ENCODE measurements at places on chromosomes 6 and 20.

GRCh38 chr20:36582821-36583220 is 9.4 kb downstream of the TGIF2 start:
- no peak for DNase-seq

GRCh38 chr6:167872538-167873210 is 46.0 kb downstream of the AFDN start:
- DNase-seq, result no peak

DNA sequence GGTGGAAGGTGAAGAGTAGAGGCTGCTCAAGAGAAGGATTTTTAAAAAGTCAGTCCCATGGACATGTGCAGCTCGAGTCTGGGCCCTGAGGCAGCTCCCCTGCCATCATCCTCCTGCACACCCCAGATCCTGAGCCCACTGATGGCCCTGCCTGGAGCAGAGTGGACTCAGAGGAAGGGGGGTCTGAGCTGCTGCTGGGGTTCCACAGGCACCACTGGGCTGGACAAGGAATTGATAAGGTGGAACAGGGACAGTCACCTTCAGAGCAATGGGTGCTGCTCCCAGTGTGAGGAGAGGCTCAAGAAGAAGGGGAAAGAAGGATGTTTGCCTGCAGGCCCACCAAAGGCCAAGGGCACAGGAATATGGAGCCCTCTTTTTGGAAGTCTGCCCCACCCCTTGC is 6.2 kb downstream of the ULBP2 start:
- no peak for DNase-seq

- peak; percentile 37 for DNase-seq
These were observed 83.1 kb downstream of the PTCHD4 start for GRCh38 chr6:48027704-48028435.

GRCh38 chr6:137968455-137968804 is 101.4 kb downstream of the TNFAIP3 start:
- DNase-seq, result no peak

DNA sequence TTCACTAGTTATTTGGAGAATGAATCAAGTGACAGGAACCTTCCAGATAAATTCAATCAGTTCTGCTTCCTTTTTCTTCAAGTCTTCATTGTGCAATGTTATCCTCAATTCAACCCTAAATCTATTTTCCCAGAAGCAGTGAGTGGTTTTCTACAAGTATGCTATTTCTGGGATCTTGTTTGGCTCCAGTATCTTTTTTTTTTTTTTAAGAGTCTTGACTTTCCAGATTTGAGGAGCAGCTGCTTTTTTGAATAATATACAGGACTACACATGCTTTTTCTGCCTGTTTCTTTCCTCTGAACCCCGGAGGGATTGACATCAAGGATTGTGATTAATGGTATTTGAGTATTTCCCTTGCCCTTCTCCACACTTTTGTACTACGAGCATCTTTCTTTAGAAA is 339.2 kb upstream of the JAG1 start:
- no peak for DNase-seq

DNA sequence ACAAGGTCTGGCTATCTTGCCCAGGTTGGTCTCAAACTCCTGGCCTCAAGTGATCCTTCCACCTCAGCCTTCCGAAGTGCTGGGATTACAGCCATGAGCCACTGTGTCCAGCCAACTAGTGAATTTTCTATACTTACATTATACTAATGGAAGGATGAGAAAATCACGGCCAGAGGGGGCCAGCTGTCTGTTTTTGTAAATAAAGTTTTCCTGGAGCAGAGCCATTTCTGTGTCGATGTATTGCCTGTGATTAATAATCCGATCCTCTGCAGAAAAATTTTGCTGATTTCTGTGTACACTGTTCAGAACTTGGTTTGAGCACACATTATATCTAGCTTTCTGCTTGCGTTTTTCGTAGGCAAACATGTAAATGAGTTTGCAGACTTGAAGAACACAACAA is 28.8 kb downstream of the PTPRT start:
- no peak for DNase-seq

- no peak for DNase-seq
These were observed 9.3 kb upstream of the NQO2 start for GRCh38 chr6:2990248-2990931.

GRCh38 chr20:48823476-48823875 is 4.3 kb downstream of the PREX1 start:
- DNase-seq, result no peak

- no peak for DNase-seq
These were observed 25.0 kb downstream of the MAP1LC3A start for GRCh38 chr20:34583544-34583943.

GRCh38 chr6:87756858-87757257 is 54.8 kb upstream of the AKIRIN2 start:
- DNase-seq, result peak; percentile 77

- DNase-seq, result no peak
These were observed 12.5 kb upstream of the STX16 start for GRCh38 chr20:58638467-58639181.

DNA sequence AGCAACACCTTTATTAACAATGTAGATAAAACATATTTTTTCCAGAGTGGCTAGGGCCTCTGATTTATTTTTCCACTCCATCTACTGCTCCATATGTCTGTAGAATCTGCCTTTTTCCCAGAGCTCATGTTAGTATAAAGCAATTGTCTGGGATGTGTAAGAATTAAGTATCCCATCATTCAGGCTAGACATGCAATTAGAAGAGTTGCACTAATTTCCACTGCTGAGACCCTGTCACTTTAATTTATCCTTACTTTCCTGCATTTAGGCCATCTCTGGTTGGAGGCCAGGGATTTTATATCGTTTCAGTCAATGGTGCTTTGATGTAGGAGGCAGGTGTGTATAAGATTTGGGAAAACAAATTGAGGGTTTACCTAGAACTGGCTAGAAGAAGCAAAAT is 286.1 kb upstream of the POU3F2 start:
- no peak for DNase-seq

- no peak for DNase-seq
These were observed 113.2 kb downstream of the CARMIL1 start for GRCh38 chr6:25392372-25392771.

- DNase-seq, result no peak
These were observed 30.5 kb downstream of the CNR1 start for GRCh38 chr6:88135578-88136114.

DNA sequence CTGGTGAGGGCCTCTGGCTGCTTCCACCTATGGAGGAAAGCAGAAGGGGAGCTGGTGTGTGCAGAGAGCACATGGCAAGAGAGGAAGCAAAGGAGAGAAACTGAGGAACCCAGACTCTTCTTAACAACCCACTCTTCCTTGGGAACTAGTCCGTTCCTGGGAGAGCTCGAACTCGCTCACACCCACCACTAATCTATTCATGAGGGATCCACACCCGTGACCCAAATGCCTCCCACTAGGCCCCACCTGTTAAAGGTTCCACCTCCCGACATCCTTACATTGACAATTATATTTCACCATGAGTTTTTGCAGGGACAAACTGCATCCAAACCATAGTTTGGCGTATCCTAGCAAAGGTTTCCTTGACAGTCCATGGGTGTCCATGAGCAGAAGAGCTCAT is 123.2 kb downstream of the TBC1D7 start:
- no peak for DNase-seq

GRCh38 chr6:137712587-137712986 is 154.5 kb upstream of the TNFAIP3 start:
- no peak for DNase-seq

- no peak for DNase-seq
These were observed 25.1 kb downstream of the GLP1R start for GRCh38 chr6:39073471-39074355.

DNA sequence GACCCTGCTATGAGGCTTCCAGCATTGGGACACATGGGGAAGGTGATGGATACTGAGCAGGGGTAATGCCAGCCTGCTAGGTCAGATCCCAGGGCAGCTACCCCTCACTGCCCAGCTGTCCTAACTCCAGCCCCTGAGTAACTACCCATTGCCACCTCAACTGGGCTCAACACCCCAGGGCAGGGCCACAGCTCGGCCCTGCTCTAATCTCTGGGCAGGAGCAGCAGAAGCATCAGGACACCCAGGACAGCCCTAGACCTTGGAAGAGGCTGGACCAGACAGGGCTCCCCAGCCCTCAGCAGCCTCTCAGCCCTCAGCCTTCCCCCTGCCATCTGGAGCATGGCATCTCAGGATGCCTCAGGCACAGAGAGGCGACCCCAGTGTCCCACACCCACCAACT is 67.4 kb upstream of the TOP1 start:
- DNase-seq, result no peak

GRCh38 chr20:57805747-57806146 is 95.9 kb upstream of the PMEPA1 start:
- DNase-seq, result no peak

DNA sequence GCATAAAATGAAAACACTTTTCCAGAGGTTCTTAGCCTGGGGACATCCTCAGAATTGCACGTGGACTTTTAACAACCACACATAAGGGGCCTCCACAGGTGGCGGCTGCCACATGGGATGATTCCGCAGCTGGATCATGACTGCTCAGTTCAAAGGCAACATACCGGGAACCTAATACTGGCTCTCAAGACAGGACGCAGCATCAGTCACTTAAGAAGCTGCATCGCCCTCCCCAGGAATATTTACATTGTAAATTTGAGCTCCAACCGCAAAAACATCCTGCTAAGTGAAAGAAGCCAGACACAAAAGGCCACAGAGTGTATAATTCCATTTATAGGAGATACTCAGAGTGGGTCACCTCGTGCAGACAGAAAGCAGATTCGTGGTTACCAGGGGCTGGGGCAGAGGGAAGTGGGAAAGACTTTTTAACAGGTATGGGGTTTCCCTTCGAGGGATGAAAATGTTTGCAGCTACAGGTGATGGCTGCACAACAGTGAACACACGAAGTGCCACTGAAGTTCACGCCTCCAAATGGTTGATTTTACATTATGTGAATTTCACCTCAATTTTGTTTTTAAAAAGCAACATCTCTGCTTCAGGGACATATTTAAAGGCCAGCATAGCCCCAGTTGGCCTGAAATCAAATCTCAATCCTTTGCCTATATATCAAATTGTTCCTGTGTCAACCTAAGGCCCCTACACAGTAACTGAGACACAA is 141.5 kb downstream of the BMP7 start:
- DNase-seq, result no peak

DNA sequence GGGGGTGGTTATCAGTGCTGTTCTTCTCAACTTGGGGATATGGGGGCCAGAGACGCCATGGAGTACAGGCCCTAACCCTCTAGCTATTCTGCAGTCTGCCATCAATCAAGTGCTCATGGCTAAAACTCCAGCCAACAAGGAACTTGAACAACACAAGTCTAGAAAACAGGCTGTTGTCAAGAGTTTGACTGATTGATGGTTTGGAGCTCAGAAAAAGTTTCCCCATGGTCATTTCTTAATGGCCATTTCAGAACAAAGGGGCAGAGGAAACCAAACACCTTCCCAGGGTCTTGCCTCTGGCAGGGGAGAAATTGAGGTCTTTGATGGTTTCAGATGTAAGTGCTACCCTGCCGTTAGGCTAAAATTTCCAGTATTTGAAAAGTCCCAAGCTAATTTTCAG is 15.1 kb downstream of the PCK1 start:
- no peak for DNase-seq

- no peak for DNase-seq
These were observed 195.5 kb upstream of the FOXA2 start for GRCh38 chr20:22779878-22780277.

GRCh38 chr6:26198722-26199056 is 111.5 kb downstream of the HFE start:
- DNase-seq, result no peak

DNA sequence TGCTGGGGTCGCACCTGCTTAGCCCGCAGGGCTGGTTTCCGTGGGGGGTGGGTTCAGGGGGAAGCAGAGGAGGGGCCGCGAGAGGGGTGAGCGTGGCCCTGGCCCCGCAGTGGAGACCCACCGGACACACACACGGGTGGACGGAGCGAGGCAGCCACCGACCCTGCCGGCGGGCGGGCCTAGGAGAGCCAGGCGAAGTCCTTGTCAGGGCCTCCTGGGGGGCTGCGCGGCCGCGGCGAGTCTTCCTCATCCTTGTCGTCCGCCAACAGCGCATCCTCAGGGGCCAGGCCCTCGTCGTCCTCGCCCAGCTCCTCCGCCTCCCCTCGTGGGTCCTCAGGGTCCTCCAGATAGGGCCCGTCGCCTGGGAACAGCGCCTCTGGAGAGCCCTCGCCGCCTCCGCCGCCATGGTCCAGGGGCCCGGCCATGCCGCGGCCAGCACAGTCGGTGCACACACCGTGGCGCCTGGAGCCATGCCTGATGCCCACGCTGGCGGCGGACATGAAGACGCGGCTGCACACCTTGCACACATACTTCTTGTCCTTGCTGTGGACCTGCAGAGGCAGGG is 7.3 kb downstream of the SLC2A4RG start:
- DNase-seq, result no peak
